ENCODE measurements at places on chromosomes 7 and 10.

DNA sequence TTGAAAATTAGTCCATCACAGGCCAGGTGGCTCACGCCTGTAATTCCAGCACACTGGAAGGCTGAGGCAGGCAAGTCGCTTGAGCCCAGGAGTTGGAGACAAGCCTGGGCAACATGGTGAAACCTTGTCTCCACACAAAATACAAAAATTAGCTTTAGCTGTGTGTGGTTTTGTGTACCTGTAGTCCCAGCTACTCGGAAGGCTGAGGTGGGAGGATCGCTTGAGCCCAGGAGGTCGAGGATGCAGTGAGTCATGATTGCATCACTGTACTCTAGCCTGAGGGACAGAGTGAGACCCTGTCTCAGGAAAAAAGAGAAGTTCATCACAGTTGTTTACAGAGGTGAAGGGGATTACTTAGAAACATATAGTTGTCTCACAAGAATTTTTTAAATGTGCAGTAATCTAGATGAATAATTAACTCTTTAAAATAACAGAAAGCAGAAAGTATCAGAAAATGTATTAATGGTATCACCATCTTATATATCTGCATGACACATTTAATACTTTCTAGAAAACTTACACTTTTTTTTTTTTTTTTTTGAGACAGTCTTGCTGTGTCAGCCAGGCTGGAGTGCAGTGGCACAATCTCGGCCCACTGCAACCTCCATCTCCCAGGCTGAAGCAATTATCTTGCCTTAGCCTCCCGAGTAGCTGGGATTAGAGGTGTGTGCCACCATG, 8.9 kb downstream of the LCOR start:
- DNase-seq, result no peak

- no peak for DNase-seq
Observed at GRCh38 chr7:70338015-70338414, 739.7 kb downstream of the AUTS2 start.

DNA sequence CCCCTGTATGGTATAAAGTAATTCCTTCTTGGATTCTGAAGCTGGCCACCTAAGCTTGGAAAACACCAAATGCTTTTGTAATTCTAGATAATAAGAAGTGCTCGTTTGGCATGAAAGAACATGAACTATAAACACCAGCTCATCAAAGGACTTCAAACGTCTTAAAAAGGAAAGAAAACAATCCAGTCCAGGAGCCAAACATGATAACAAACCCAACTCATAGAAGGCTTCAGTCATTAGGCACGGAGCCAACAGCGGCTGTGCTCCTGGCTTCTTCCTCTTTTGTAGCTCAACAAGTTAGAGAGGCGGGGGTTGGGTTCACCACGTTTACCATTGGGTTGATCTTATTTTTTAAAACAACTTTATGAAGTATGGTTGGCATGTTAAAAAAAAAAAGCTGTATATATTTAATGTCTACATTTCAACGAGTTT, 56.4 kb upstream of the ECHDC3 start:
- peak; percentile 22 for DNase-seq

DNA sequence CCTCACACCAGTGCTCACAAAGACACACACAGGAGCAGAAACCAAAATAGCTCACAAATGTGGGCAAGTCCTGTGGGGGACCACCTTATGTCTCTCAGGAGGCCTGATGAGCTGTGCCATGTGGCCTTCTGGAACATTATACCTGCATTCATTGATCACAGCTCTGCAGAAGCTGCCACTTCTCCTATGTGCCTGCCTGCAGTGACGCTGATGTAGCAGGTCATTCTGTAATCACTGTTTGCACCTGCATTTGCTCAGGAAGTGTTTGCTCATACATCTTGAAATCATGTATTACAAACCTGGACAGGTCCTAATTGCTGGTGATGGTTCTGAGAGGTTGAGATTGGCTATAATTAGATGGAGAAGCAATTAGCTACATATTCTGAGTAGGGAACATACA, 310.2 kb downstream of the AUTS2 start:
- no peak for DNase-seq

DNA sequence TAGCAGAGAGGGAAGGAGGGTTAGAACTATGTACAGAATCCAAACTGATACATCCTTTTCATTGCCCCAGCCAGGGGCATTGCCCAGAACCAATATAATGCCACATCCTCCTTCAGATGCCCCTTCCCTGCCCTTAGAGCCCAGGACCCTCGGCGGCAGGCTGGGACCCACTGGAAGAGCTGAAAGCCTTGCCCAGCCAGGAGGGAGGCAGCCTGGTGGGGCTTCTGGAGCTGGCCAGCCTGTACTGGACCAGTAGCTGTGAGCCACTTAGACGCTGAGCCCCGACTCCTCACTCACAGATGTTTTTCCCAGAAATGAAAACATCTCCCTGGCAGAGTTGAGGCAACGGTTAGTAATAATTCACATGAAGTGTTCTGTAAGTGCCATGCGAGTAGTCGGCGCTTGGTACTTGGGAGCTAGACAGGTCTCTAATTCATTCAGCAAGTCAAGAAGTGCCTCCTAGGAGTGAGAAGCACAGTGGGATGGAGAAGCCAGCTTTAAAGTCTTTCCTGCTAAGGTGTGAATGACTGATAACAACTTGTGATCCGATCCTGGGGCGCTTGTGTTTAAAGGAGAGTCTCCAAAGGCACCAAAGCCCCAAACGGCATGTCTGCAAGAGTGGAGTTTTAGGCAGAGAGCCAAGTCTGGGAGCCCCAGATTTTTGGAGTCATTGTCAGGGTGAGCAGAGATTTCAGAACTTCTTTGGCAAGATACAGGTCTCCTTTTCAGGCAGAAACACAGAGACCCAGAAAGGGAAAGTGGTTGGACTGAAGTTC, 9.8 kb downstream of the VSIR start:
- DNase-seq, result no peak

DNA sequence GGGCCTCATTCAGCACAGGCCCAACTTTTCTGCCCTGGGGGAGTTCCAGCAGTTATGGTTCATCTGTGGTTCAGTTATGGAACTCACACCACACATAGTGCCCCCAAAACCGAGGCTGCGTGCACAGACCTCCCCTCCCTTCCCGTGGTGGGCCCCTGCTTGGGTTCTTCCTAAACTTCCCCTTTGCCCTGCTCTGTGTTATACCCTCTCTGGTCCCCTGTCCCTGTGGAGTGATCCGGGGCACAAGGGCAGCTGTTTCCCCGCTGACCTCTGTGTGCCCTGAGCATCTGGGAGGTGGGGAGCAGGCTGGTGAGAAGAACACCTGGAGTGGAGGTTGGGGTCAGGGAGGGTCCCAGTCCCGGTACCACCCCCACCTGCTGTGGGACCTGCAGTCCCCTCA, 39.4 kb downstream of the HTRA1 start:
- no peak for DNase-seq

DNA sequence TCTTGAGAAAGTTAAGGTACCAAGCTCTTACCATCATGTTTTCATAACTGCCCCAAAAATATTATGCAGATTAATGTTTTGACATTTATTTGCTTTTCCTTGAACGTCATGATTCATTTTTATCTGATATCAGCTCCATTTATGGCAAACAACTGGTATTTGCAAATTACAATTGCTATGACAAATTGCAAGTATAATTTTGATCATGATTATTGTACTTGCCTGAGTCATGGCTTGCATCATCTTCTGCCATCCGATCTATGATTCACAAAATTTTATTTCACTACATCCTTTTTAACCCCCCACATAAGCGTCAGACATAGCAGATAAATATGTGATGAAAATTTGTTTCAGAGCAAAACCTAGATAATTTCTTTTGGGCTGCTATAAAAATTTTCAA, 155.0 kb downstream of the STK31 start:
- DNase-seq, result no peak

DNA sequence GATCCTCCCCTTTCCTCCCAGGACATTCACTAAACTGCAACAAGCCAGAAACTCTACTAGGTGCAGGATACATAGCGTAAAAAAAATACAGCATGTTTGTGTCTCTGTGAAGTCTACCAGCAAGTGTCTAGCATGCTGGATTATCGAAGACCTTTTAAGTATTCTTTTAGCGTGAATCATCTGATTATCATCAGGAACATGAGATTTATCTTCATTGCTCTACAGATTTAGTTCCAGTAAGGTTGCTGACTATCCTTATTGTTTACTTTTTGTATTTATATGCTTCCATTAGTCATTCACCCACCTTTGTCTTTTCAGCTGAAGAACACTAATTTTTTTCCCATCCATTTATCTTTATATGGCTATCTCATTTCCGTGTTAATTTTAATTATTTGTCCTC, 62.8 kb downstream of the PDZD8 start:
- no peak for DNase-seq

DNA sequence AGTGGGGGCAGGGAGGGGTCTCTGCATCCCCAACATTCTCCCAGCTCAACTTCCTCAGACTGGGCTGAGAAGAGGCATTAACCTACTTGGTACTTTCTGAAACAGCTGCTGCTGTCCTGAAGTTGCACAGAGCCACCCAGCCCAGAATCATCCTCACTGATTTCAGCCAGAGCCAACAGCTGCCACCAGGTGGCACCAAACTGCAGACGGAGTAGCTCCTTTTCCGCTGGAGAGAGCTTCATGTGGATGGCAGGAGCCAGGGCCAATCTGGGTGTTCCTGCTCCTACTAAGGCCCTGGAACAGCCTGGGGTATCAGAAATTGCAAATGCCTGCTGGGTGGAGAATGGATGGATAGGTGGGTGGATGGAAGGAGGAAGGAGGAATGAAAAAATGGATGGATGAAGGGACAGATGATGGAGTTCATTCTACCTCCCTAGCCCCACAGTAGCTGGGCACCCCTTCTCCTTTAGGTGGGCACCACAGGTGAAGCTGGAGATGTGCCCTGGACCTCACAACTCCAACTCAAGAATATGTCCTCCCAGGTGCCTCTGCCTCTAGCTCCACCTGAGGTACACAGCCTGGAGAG, 11.8 kb upstream of the DRGX start:
- DNase-seq, result peak; percentile 51

All from T-helper 1 cell (primary cell).